ENCODE measurements at places on chromosomes 2 and 18. TPM values are rescaled to one million over a fixed set of nuclear protein-coding genes. Genes with fewer than 3 reads are reported as not detected.
A peak's percentile ranks its signal among the peaks of the same experiment; 100 is the strongest.

- no peak overlapping the region for H3K4me3 ChIP-seq
- H3K4me1 ChIP-seq: no peaks in the 10 kb centered on the region
- H3K27ac ChIP-seq: no peak overlapping the region
- no peaks in the 10 kb centered on the region for H3K36me3 ChIP-seq
- DNase-seq: no peak
Observed at GRCh38 chr2:15159751-15160177, 401.4 kb downstream of the NBAS start.

DNA sequence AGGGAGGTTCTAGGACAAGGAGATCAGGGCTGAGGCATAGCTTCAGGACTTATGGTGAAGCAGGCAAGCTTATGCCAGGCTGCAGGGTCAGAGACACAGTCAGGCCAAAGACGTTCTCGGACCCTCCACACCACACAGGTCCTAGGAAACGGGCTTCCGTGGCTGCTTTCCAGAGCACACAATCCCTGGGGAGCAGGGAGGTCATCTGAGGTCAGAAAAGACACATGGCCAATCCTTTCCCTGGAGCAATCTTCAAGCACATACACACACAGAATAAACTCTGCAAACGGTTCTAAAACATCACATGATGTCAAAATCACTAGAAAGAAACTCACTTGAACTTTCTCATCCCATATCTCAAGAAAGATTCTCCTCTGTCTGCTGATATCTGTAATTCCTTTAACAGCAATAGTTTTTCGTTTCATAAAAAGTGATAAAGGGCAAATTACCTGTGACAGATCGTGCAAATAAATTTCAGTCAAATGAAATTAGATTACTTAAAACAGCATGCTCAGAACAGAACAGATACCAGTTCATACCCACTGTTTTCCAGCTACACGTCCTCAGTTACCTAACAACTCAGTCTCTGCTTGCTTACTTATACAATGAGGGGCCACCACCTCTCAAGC is 63.9 kb downstream of the MBOAT2 start:
- no peaks in the 10 kb centered on the region for H3K27me3 ChIP-seq
- no peaks in the 10 kb centered on the region for H3K36me3 ChIP-seq
- no peak for DNase-seq
- H3K4me3 ChIP-seq: no peak overlapping the region
- H3K27ac ChIP-seq: no peak overlapping the region
- no peaks in the 10 kb centered on the region for H3K4me1 ChIP-seq

DNA sequence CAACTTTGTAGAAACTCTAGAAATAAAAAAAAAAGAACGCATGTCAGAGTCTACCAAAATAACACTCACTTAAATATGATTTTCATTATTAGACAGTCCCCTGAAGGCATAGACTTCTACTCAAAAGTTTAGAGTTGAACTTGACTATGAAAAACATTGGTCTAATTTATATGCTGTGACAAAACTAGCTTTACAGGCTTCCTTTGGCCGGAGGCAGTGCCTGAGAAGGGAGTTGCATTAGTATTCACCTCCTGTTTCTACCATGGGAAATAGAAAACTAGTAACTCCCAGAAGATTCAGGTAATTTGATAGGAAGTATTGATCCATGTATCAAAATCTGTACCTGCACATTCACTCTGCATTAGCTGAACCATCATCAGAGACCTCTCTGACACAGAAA is 163.4 kb upstream of the NOSTRIN start:
- H3K27me3 ChIP-seq: no peaks in the 10 kb centered on the region
- peak overlapping the region; percentile 81 for H3K27ac ChIP-seq
- H3K4me1 ChIP-seq: peaks cover 37% of the 10 kb centered on the region
- H3K4me3 ChIP-seq: no peak overlapping the region
- no peaks in the 10 kb centered on the region for H3K36me3 ChIP-seq

DNA sequence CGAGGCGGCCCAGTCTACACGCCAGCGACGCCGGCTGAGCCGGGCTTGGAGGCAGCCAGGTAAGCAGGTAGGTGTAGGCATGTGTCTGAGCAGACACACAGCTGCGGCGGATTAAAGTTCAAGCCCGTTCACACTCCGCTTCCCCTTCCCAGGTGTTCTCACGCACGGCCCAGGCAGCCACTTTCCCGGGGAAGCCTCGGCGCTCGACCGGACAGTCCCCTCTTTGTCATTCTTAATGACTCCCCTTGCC is 367 bp downstream of the TGFA start:
- H3K4me3 ChIP-seq: peak overlapping the region; percentile 80
- peak overlapping the region; percentile 90 for H3K27ac ChIP-seq
- peaks cover 31% of the 10 kb centered on the region for H3K27me3 ChIP-seq
- DNase-seq: peak; percentile 62
- peaks cover 23% of the 10 kb centered on the region for H3K4me1 ChIP-seq

DNA sequence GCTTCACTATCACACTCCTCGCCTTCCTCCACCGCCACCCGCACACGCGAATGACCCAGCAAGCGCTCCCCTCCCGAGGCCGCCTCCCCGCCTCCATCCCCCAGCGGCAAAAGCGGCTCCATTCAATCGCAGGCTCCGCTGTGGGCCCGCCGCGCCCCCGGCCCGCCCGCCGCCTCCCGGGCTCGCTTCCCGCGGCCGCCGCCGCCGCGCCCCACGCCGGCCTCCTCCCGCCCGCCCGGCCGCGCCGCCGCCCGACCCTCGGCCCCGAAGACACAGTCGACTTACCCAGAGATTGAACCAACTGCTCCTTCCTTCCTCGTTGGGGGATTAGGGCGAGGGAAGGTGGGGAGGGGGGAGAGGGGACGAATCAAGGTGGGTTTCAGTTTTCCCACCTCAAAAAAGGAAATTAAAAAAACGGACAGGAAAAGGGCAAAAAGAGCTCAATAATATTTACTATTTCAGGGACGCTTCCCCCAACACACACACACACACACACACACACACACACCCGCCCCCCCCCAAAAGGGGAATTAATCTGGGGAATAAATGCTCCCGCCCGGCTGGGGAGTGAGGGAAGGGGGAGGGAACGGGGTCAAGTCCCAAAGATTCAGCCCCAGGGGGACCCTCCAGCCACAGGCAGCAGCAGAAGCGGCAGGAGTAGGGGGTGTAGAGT is 743 bp downstream of the XPO1 start:
- peak; percentile 41 for DNase-seq
- H3K4me1 ChIP-seq: peaks cover 15% of the 10 kb centered on the region
- peak overlapping the region; percentile 97 for H3K27ac ChIP-seq
- H3K27me3 ChIP-seq: no peaks in the 10 kb centered on the region

The STAMBP gene
- total RNA-seq: 22.7 TPM

The FKBP1B gene
- 6.0 TPM for total RNA-seq

Data from transverse colon (tissue), 4 donors.